Upper lobe of right lung (tissue), 1 donor: ENCODE measurements at places on chromosomes 4 and X. TPM values are rescaled to one million over a fixed set of nuclear protein-coding genes. Genes with fewer than 3 reads are reported as not detected.

PDCL2 gene
- not detected for total RNA-seq

TMPRSS11B gene
- total RNA-seq, result not detected

RAB40AL gene
- 0.52 TPM for total RNA-seq

NDST3 gene
- total RNA-seq, result not detected

DDX53 gene
- not detected for total RNA-seq

FGF5 gene
- not detected for total RNA-seq

AMELX gene
- total RNA-seq, result not detected

GDPD2 gene
- not detected for total RNA-seq

MEPE gene
- total RNA-seq, result not detected

MAOB gene
- 38.9 TPM for total RNA-seq

- no peak for DNase-seq
Observed at GRCh38 chrX:152876931-152877840, 20.7 kb upstream of the ZNF185 start.

- no peak for DNase-seq
Observed at GRCh38 chr4:52780617-52781354, 29.6 kb upstream of the ERVMER34-1 start.

- no peak for DNase-seq
Observed at GRCh38 chrX:10741550-10741949, 121.2 kb upstream of the MID1 start.

GRCh38 chr4:100936661-100937375 lies 410.5 kb downstream of the PPP3CA start:
- DNase-seq, result no peak

DNA sequence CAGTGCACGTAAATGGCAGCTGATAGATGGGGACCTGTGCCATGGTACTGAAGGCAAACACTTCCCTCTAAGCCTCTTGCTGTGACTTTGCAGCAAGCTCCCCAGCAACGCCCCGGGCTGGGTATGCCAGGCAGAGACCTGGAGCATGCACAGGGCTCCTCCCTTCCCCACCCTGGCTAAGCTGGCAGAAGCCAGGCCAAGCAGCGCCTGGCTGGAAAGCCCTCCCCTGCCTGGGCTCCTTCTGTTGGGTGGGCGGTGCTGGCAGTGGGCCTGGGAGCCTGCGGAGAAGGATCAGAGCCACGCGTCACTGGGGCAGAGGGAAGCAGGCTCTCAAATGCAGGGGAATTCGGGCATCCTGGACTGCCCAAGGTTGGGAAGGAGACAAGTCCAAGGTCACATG lies 3.6 kb downstream of the ATP2B3 start:
- no peak for DNase-seq

DNA sequence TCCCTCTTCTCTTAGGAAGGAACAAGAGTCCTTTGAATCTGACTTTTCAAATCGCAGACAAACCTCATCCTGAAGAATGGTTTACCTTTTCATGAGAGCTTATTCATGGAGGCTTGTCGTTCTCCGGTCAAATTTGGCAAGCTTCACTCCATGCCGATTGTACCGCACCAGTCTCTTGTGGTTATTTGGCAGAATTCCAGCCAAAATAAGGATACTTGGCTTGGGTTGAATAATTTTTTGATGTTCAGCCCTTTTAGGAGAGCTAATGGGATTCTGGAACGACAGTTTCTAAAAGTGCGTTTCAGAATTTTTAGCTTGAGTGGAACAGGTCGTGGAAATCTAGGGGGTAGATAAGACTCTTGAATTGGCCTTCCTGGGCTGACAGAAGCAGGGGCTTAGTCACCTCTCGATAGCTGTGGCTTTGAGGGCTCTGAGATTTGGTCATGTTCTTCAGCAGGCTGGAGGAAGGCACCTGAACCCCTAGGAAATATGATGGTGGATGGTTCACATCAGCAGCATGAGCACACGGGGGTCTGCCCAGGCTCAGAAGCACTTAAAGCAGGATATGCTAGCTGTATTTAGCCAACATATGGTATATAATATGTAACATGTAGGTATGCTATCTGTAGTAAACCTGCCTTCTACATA lies 1.5 kb downstream of the KLHL2 start:
- no peak for DNase-seq

DNA sequence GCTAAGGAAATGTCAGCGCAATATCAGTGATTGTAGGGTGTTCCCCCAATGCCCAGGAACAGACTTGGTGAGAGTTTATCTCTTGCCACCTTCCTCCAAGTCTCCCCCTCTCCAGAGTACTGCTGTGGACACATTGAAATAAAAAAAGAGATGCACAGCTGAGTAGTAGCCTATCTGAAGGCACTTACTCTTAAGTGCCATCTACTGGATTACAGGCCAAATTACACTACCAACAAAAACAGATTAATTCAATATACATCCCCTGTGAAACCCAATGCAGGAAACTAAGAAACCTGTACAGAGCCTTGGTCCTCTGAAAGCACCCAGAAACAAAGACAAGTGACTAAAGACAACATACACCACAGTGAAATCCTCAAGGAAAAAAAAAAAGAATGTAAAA lies 460.3 kb downstream of the ZIC3 start:
- no peak for DNase-seq

DNA sequence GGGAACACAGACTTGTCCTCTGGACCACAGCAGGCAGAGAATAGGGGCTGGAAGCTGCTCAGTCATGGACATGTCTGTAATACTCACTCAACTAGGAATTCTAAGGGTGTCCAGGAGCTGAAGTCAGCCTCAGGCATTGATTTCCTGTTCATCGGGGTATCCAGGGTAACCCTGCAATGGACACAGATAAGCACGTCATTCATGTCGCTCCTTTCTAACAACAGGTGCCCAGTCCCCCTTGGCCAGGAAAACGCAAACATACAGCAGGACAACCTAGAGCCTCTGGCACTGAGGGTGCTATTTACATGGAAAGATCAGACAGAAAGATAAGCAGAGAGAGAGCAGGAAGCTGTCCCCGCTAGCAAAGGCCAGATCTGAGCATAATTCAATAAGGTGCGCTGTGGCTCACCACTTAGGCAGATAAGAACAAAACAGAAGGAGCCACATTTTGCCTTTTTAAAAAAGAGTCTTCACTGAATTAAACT lies 21.3 kb downstream of the QDPR start:
- no peak for DNase-seq

DNA sequence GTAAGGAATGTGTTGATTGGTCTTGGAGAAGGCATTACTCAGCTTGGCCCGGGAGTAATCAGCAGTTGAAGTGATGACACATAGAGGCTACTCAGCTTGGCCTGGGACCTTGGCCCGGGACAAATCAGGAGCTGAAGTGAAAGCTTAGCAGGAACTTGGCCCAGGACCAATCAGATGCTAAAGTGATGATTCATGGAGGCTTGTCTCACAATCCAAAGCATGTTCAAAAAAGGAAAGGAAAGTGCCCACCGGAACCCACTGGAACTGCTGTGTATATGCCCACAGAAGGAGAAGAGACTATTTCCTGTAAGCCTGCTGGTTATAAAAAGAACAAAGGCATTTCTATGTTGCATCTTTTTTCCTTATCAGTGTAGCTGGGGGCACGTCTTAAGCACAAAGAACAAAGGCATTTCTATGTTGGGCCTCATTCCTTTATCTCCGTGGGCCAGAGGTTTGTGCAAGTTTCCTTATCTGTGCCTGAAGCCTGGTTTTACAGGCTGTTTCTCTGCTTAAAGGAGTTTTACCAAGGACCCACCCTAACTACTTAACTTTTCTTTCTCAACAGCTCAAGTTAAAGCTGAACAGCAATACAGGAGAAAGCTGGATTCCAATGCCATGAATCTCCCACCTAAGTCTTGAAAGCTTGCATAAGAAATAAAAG lies 1176.7 kb downstream of the NLGN4X start:
- no peak for DNase-seq

DNA sequence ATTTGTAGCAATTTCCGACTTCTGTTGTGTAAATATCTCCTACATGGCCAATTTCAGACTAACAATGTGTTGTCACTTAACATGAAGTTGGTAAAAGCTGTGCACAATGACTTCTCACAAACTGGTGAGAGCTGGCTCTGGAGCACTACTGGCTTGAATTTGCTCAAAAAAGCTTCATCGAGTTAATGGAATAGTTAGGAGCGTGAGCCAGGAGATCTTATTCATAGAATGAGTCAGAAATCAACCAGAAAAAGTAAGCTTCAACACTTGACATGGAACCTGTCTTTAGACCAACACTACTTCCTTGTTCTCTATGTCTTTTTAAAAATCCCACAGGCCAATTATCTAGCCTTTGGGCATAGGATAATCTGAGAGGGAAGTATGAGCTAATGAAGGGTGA lies 7.9 kb upstream of the CHRDL1 start:
- DNase-seq, result no peak

GRCh38 chr4:8052160-8052691 lies 106.4 kb downstream of the ABLIM2 start:
- DNase-seq, result no peak

DNA sequence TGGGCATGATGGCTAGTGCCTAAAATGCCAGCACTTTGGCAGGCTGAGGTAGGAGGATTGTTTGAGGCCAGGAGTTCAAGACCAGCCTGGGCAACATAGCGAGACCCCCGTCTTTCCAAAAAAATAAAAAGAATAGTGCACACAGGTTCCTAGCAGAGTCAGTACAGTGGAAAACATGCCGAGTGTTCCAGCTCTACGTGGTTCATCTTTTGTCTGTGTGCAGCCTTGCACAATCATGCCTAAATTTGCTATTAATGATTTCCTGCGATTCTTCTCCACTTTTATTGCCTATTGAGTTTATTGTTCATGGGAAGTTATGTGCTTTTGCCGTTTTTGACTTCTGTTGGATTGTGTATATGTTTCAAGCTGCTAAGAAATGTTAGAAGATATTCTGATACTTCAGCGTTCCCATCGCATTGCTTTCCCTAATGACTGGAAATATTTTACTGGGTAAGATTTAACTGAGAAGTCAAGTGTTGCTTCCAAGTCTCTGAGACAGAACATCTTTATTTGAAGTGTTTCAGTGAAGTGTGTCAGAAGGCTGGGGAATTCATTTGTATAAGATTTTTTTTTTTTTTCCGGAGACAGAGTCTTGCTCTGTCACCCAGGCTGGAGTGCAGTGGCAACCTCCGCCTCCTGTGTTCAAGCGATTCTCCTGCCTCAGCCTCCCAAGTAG lies 11.3 kb downstream of the DOCK11 start:
- DNase-seq, result no peak

GRCh38 chrX:50813843-50814661 lies at the start of gene SHROOM4:
Gene SHROOM4, minus strand, starts transcription at chrX:50814194. Its CDS starts 176 bp downstream, at chrX:50814018.
- DNase-seq, result peak; percentile 82

GRCh38 chr4:24006269-24006668 lies 116.4 kb upstream of the PPARGC1A start:
- no peak for DNase-seq

DNA sequence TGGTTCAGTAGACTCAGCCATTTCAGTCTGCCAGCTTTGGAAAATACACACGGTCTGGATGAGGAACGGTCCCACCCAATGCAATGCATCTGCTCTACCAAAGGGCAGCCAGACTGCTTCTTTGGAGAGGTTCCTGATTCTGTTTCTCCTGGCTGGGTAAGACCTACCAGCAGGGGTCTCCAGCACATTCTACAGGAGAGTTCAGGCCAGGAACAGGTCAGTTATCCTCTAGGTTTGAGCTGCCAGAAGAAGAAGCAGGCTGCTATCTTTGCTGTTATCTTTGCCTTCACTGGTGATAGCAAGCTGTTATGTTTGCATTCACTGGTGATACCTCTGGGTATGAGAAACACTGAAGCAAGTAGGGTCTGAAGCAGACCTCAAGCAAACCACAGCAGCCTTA lies 45.5 kb upstream of the PBDC1 start:
- no peak for DNase-seq

DNA sequence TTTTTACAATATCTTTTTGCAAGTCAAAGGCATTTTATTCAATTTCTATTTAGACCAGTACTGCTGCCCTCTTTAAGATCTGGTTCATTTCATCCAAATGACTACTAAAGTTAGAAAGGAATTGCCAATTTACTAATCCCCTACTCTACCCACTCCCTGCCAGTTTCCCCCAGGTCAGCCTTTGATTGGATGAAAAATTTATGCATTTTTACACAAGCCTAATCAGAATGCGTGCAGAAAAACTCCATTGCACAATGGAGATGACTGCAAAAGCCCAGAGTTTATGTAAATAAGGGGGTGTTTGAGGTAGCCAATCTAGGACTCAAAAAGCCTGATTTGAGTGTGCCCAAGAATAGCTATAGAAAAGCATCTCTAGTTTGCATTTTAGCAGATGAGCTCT lies 310.6 kb downstream of the PABPC4L start:
- DNase-seq, result no peak

DNA sequence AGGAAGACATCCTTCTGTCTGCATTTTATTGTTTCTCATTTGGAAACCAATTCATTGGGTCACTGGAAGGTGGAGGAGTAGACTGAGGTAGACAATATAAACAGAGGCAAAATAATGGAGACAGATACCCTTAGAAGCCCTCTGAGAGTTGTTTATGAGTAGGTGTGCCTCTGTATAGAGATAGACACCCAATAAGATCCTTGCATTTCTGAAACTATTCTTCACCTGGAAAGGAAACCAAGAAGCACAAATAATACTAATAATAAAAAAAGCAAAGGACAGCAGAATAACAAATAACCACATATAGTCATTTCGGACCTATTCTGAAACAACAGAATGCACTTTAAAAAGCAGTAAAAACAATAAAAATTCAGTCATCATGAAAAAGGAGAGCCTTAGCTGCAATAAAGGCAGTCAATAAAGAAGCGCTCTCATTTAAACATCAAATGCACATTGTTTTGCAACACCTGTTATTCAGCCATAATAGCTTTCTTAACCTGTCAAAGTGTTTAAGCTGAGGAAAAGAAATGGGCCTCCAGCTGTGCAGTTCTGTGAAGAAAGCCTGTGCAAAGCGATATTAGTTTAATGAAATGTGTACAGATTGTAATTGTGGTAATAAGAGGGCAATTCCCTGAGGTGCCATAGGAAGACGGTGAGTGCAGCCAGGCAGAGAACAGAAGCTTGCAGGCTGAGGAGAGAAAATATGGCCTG lies 904.2 kb downstream of the STPG2 start:
- no peak for DNase-seq

GRCh38 chr4:120716346-120716745 lies 206.2 kb downstream of the PRDM5 start:
- no peak for DNase-seq

DNA sequence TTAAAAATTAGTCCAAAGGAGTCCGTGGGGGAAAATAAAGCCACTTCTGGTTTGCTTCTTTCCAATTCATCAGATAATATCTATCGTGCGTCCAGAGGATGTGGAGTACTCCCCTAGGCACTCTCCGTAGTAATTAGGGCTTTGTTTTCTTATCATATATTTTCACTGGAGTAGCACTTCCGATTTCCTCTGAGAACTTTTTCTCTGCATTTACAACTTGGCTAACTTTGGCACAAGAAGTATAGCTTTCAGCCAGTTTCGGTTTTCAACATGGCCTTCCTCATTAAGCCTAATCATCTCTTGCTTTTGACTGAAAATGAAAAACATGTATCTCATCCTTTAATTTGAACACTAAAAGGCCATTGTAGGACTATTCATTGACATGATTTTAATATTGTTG lies 80.5 kb downstream of the CASP3 start:
- no peak for DNase-seq

DNA sequence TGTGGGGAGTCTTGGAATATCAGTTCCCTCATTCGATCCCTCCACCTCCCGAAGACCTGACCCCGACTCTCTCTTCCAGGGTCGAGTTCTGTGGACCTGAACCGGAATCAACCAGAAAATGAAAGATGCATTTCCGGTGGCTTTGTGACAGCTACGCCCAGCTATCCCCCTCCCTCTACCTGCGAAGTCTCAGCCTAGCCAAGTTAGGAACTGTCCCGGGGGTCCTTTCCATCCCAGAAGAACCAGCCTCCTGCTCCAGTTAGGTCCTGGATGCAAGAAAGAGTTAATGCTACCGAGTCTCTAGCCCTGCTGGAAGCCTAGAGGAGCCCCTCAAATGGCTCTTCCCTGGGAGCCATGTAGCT lies 13.4 kb upstream of the ETDC start:
- no peak for DNase-seq
